Activated T-helper 17 cell treated with anti-CD3 and anti-CD28 coated beads, Interleukin-2, amount 50 U/mL, for 72 hours (primary cell): ENCODE measurements at places on chromosomes 7 and 10. TPM values are rescaled to one million over a fixed set of nuclear protein-coding genes. Genes with fewer than 3 reads are reported as not detected.

GRCh38 chr7:51645255-51645654 lies 328.6 kb upstream of the COBL start:
- no peak for ATAC-seq

DNA sequence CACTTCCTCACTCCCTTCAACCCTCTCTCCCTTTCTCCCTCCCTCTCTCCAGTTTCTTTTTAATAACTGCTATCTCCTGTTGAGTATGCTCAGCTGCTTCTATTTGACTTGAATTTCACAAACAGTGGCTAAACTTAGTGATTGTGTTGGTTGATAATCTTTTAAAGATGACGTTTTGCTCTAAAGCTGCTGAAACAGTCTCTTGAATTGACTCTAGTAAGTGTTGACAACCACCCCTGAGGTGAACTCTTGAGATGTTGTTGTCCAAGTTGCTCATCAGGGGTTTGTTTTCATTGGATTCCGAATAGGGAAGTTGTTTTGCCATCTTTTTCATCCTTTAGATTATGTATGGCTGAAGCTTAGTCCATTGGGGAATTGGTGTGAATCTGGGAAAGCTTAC lies 176.2 kb downstream of the TWIST1 start:
- no peak for ATAC-seq

DNA sequence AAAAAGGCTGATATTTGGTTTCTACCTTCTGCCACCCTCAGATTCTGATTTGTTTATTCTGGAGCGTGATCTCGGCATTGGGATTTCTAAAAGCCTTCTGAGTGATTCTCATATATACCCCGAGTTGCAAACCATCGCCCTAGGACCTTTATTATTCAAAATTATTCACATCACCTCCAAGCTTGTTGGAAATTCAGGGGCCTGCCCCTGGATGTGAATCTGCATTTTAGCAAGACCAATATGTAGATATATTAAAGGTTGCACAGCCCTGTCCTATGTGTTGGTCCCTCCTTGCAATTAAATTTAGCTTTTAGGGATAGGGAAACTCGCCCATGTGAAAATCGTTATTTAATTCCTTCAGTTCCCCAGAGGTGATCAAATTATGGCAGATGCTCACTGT lies 9.0 kb upstream of the CHN2 start:
- no peak for ATAC-seq

NRAP gene
- total RNA-seq, result not detected

SLC26A3 gene
- total RNA-seq, result not detected
